GM10248 (cell line): ENCODE measurements at places on chromosomes 12 and 14.
A peak's percentile ranks its signal among the peaks of the same experiment; 100 is the strongest.

- DNase-seq = no peak
These were observed 29.2 kb downstream of the SMUG1 start for GRCh38 chr12:54159589-54159988.

DNA sequence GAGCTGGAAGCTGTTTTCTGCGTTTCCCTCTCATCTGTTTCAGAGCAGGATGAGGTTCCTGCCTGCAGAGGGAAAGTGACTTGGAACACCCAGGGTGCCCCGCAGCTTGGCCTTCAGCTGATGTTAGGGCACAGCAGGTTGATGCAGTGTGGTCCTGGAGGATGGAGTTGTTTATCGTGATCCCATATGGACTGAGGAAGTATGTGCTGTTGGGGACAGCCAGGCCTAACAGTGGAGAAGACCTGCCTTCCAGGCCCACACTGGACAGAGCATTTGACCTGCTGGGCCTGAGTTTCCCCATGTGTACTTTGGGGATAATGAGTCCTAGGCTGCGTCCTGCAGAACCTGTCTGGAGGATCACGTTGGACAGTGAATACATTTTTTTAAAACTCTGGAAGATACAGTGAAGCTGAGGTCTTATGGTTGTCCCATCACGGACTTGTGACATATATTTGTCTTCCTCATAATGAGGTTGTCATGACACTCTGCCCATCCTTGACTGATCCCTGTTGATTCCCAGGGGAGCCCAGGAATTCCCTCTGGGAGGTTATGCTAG lies 12.8 kb downstream of the SERPINA1 start:
- DNase-seq = no peak

- DNase-seq = no peak
These were observed 1089.8 kb downstream of the FLRT2 start for GRCh38 chr14:86619726-86620125.

GRCh38 chr12:132185705-132186104 lies 41.4 kb downstream of the NOC4L start:
- DNase-seq = no peak

DNA sequence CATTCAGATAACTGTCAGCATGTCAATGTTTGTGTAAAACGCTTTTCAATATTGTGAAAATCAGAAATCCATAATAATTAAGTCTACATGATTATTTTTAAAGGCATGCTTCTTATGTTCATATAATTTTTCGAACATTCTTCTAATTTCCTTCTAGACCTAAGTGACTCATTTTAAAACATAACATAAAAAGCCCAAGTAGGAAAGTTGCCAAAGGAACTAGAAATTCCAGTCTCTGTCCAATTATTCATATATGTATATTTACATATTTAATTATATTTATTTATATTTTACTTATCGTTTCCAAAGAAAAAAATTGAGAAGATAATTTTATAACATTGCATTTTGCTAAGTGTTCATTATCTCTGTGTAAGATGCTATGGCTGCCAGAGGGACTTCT lies 110.4 kb downstream of the TMTC1 start:
- no peak for DNase-seq

GRCh38 chr12:100688451-100688864 lies 106.1 kb upstream of the ANO4 start:
- no peak for DNase-seq

DNA sequence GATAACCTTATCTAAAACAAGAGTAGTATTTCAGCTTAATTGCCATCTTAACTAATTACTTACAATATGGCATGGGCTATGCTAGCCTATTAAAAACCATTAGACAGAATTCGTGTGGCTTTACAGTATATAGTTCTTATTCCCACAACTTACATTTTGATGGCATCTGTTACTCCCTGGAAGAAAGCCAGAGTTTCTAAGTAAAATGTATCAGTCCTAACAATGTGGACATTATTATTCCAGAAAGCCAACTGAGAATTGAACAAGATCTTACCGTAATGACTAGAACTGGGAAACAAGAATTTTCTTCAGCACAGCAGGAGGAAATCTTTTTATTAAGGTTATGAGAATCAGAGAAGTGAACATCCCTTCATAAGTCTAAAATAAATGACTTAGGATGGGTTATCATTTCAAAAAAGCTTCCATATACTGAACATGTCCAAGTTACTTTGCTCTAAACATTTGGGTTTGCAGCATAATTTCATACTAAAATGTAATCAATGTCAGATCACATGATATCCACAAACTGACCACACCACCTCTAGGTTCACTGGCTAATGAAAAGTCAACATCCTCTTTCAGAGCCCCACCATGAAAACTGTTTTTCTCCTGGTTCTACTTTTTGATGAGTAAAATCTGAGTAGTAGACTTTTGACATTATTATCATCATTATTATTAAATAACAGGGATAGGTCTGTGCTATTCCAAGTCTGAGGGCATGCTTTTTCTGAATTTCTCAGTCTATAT lies 179.7 kb downstream of the SSPN start:
- DNase-seq = no peak

- DNase-seq = no peak
These were observed 615 bp downstream of the CDKN1B start for GRCh38 chr12:12717586-12718380.

GRCh38 chr12:102629262-102629888 lies 149.0 kb upstream of the IGF1 start:
- no peak for DNase-seq

DNA sequence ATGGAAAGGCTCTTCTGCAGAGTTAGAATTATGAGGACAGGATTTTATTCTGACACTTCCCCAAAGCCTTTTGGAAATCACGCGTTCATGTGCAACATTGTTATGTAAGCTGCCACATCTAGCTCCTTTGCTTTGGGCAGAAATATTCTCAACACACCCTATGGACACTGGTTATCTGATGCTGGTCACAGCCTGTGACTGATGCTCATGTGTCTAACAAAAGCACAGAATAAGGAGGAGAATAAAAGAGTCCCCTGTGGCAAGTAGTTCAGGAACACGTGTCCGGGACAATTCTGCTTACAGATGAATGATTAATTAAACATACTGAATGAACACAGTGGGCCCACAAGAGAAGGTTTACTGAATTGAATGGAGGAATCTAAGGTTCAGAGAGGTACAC lies 22.1 kb downstream of the FOXN3 start:
- DNase-seq = no peak

DNA sequence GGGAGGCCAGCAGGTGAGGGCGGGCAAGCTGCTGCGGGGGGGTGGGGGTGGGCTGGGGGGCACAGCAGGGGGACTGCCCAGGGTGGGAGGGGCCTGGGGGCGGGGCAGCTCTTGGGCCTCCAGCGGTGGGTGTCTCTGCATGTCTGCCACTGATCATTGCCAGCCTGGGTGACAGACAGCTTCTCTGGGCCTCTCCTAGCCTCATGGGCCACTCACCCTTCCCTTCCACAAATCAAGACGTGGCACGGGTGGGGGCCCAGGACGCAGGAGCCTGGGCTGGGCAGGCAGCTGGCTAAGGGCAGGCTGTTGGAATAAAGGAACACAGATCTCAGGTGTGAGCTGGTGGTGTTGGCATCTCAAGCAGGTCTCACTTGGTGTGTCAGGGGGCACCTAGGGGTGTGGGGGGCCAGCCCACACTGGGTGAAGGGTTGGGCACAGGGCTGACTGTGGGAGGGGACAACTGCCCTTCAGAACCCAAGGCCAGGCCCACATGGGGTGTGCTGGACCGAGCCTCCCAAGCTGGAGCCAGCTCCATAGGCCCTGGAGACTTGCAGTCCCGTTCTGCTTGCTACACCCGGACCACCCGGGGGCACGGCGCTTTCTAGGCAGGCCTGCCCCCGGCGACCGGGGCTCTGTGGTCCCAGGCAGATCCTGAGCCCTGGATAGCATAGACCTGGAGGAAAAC lies 3.0 kb downstream of the TEDC1 start:
- no peak for DNase-seq

GRCh38 chr14:23385642-23386265 lies 8.9 kb downstream of the CMTM5 start:
- DNase-seq = no peak

DNA sequence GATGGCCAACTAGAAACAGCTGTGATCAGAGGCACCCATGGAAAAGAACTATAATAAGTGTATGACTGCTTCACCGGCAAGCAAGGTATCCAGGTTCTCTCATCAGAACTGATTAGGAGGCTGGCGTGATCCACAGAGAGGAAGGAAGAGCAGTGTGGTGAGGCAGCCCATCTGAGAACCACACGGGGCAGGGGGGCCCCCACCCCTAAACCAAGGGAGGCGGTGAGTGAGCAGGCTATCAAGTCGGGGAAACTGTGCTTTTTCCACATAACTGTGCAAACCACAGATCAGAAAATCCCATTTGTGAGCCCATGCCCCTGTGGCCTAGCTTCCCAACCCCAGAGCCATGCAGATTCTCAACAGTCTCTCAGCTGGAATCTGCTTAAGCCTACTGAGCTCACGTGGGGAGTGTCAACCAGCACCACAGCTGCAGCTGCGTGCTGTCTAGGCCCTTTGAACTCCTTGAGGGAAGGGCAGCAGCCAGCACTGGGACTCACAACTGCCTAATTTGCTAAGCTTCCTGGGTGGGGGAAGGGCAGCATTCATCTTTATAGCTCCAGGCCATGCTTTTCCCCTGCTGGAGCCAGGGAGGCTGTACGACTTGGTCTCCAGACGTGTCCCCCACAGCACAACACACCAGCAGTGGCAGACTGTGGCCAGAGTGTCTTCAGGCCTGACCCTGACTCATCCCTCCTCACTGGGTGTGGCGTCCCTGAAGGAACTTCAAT lies 444.4 kb upstream of the ATP2B1 start:
- DNase-seq = no peak

DNA sequence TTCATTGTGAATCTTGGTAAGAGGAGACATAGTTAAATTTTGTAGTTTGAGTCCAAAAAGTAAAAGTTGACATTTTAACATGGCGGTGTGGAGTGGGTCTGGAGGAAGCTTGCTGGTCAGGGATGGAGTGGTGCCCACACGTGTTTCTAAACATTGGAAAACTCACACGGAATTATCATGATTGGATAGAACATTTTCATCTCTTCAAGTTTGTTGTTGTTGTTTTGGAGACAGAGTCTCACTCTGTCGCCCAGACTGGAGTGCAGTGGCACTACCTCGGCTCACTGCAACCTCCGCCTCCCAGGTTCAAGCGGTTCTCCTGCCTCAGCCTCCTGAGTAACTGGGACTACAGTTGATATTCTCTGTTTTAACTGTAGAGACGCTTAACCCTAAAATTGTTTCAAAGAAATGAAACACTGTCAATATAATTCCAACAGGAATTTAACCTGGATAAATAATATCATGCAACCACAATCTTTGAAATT lies 502 bp upstream of the MBIP start:
- no peak for DNase-seq

DNA sequence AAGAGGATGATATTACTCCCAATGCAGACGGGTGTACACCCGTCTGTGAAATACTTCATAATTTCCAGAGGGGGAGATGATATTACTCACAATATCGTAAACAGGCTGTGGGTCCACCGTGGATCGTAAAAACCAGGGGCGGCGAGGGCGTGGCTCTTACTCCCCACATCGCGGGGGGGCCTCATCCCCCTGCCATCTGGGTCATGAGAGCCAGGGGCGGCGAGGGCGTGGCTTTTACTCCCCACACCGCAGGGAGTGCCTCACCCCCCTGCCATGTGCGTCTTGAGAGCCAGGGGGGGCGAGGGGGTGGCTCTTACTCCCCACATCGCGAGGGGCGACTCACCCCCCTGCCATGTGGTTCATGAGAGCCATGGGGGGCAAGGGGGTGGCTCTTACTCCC lies 86.2 kb upstream of the GNG2 start:
- no peak for DNase-seq

GRCh38 chr12:39372929-39373328 lies 70.0 kb downstream of the KIF21A start:
- no peak for DNase-seq

DNA sequence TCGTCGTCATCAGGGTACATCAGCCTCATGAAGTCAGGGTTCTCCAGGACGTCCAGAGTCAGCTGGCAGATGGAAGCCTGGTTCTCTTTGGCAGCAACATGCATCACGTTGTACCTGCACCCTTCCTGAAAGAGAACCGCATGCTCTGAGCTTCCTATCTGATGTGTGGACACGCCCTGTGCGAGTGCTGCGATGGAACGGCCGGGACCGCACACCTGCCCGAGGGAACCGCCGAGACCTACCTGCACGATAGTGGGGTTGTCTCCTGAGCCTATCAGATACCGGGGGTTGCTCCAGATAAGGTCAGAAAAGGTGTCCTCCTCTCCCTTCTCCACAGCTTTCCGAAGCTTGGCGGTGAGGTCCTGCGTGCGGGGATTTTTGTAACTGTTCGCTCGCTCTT lies 13.7 kb downstream of the ANKLE2 start:
- no peak for DNase-seq

GRCh38 chr12:132639956-132640520 lies 21.5 kb downstream of the P2RX2 start:
- DNase-seq = no peak

DNA sequence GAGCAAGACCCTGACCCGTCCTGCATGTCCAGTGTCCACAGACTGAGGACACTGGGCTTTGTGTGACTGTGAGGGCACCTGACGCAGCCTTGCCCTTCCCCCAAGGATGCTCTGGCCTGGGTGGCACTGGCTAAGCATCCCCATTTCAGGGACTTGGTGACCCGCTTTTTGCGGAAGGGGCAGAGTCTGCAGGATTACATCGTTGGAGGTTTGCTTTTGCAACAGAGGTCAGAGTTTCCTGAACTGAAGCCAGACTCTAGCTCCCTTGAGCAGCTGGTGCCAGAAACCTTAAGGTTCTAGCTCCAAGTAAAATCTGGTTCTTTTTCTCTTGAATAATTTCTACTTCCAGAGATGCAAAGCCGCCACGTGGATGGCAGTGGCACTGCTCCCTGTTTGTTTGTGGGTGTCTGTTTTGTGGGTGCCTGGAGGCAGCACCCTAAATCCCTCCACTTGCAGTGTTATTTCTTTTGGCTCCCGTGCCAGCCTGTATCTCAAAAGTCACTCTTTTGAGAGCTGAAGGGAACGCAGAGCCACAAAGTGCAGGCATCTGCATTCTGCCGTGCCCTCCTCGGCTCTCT lies 184.7 kb downstream of the TSPAN9 start:
- DNase-seq = no peak

DNA sequence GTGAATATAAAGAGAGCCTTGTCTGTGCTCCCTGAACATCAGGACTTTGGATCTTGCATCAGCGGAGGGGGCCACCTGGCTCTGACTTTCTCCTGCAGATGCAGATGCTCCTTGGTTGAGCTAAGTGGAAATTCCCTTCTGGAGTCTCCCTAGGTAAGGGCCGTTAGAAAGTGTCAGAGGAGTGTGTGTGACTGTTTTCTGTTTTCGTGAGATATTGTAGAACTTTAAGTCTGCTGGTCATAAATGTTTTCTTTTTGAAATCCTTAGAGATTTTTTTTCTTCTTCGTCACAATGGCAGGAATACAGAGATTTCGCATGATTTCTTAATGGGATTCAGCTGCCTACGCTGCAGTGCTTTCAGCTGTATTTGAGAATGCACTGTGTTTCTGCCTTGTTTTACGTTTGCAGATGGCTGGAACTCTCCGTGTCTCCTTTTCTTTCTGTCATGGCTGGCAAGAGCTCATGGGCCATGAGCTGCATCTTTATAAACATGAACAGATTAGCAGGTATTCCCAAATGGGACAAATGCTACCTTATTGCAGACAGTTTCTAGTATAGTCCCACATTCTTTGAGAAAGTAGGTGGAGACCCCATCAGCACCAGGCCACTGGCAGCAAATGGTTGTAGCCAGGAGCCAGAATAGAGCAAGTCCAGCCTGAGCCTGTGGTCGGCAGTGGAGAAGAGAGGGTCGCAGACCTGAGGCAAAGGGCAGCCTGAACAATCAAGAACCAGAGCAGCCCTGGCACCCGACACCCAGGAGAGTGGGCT lies 76.2 kb upstream of the FRMD6 start:
- no peak for DNase-seq

GRCh38 chr12:2034633-2035430 lies 18.0 kb upstream of the CACNA1C start:
- peak; percentile 92 for DNase-seq
